ENCODE measurements at places on chromosomes 4 and X. TPM values are rescaled to one million over a fixed set of nuclear protein-coding genes. Genes with fewer than 3 reads are reported as not detected.

XG gene
- 0.57 TPM for total RNA-seq

PAGE4 gene
- not detected for total RNA-seq

HTN1 gene
- total RNA-seq, result not detected

PASD1 gene
- not detected for total RNA-seq

SMIM20 gene
- total RNA-seq, result 17.3 TPM

KIT gene
- under 0.01 TPM for total RNA-seq

MTCP1 gene
- total RNA-seq, result 1.9 TPM

MAGEA11 gene
- total RNA-seq, result not detected

STK32B gene
- 1.3 TPM for total RNA-seq

SMIM10 gene
- 3.7 TPM for total RNA-seq

H2BW1 gene
- total RNA-seq, result not detected

LINC00632 gene
- total RNA-seq, result 5.3 TPM

SLC10A4 gene
- total RNA-seq, result not detected

CENPVL3 gene
- total RNA-seq, result not detected

ERAS gene
- total RNA-seq, result 0.22 TPM

PLXNB3 gene
- total RNA-seq, result 4.6 TPM

MMRN1 gene
- not detected for total RNA-seq

GDPD2 gene
- not detected for total RNA-seq

ATP2B3 gene
- not detected for total RNA-seq

MAP7D3 gene
- 11.2 TPM for total RNA-seq

AWAT2 gene
- total RNA-seq, result not detected

FAM241A gene
- total RNA-seq, result 0.88 TPM

TMEM154 gene
- 13.3 TPM for total RNA-seq

CFAP97 gene
- 46.5 TPM for total RNA-seq

NHS gene
- total RNA-seq, result 5.3 TPM

RAB28 gene
- total RNA-seq, result 19.5 TPM

SLC2A9 gene
- total RNA-seq, result 0.43 TPM

ETDA gene
- total RNA-seq, result not detected

STARD8 gene
- 0.22 TPM for total RNA-seq

GAGE12J gene
- total RNA-seq, result not detected

GPR50 gene
- not detected for total RNA-seq

WAS gene
- 0.14 TPM for total RNA-seq

MSX1 gene
- 3.3 TPM for total RNA-seq

UGT2B10 gene
- not detected for total RNA-seq

BMPR1B gene
- total RNA-seq, result under 0.01 TPM

CENPVL1 gene
- not detected for total RNA-seq

HGFAC gene
- total RNA-seq, result not detected

CTAG1B gene
- total RNA-seq, result not detected

SHROOM2 gene
- 6.7 TPM for total RNA-seq
